DMS 273 treated with DMSO at 0.1 percent for 48 hours (cell line): ENCODE measurements at places on chromosomes 4 and X.
A peak's percentile ranks its signal among the peaks of the same experiment; 100 is the strongest.

DNA sequence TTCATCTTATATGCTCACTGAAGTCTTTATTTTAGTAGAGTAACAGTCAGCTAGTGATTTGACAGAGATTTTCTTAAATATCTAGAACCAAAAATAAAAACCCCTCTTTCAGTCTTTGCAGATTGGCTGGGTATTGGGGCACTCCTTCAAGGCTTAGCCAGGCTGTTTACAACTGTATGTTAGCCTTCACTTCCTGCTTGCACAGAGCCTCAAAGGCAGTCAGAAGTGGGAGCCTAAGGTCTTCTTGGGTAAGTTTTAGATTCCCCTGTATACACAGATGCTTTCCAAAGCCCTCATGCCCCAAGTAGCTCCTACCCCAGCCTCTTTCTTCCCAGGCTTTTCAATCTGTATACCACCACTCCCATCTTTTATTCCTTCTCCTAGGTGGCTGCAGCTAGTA is 136.1 kb upstream of the STIM2 start:
- DNase-seq, result no peak

- no peak for DNase-seq
Observed at GRCh38 chr4:121198251-121198650, 34.1 kb upstream of the TNIP3 start.

DNA sequence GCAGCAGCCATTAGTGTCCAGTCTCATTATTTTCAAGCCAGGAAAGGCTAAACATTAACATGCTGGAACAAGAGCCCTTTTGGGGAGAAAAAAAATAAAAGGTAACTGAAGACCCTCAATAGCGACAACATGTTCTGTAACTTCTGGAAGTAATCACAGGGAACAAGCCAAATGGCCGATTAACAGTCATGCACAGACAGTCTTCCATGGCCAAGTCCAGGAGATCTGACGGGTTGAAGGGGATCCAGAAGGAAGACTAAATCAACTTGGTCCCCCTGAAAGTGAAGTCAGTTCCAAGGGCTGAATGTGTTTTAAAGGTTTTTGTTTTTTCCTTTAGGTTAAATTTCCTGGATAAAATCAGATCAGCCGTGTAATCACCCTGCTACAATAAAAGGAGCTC is 52.5 kb downstream of the LNX1 start:
- no peak for DNase-seq

DNA sequence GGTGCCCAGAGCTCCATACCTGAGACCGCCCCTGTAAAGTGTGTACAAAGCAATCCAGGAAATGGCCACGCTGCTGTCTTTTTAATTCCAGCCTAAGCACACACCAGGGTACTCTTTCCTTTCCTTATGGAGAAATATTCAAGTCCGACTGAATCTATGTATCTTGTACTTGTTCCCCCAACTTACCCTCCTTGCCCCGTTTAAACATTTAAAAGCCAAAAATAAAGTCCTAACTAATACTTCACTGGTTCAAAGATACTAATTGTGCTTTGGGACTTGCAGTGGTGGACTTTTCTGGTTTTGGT is 731 bp upstream of the AMMECR1 start:
- DNase-seq, result no peak

DNA sequence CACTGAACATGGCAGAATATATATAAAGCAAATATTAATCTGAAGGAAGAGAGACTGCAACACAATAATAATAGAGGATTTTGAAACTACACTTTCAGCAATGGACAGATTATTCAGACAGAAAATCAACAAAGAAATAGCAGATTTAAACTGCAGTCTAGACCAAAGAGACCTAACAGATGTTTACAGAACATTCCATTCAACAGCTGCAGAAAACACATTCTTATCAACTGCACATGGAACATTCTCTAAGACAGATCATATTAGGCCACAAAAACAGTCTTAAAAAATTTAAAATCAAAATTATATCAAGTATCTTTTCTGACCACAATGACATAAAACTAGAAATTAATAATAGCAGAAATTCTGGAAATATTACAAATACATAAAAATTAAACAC is 27.1 kb downstream of the CENPE start:
- no peak for DNase-seq

DNA sequence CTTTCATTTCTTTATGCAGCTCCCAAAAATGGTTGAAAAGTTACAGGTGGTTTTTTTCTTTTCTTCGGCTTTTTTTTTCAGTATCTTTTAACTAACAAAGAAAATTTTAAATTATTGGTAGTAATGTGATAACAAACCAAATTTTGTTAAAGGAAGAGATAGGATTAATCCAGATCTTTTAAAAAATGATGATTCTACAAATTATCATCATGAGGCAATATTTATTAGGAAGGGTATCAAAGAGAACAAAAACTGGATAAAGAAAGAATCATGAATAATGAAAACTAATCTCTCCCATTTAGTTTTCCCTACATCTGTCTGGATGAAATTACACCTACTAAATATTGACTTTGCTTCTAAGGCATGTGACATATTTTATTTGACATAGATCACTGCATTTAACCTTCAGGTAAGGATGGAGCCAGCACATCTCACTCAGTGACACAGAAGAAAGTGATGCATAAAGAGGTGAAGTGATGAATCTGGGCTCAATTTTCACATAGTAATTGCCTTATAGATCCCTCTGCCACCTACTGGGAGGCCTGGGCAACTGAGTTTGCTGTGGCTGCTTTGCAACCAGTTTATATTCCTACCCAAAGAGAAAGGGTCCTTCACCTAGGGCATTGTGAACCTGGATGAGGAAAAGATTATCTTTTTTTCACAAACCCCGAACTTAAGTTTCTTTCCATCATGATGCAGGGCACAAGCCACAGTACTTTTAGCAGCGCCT is 155.6 kb downstream of the HNRNPD start:
- DNase-seq, result no peak

GRCh38 chrX:57900975-57901374 is 9.3 kb downstream of the ZXDA start:
- DNase-seq, result no peak

DNA sequence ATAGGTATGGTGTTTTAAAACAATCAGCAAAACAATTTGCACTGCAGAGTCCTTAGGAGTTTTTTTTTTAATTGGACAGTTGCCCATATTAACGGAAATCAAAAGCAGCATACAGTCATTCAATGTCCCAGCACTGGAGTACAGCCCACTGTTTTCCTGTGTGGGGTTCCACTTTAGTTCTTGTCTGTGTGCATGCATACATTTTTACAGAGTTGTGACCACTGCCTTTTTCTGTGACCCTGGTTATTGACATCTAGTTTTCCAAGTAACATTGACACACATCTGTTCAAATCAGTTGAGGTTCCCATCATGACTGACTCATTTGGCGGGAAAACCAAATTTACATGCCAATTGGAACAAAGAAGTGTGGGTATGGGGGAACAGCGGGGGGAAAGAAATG is 83.3 kb downstream of the HPRT1 start:
- no peak for DNase-seq

- DNase-seq, result no peak
Observed at GRCh38 chr4:81257021-81257420, 42.0 kb upstream of the PRKG2 start.

DNA sequence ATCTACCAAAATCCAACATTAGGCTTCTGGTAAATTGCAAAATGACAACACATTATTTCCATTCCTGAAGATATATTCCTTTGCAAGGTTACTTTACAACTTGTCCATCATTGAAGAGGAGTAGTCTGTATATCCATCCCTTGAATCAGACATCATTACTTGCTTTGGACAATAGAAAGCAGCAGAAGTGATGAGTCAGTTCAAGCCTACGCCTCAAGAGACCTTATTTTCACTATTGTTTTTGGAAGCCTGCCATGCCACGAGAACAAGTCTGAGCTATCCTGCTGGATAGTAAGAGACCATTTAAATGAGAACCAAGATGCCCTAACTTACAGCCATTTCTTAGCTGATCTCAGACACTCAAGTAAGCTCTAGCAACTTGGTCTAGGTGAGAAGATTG is 246.0 kb upstream of the HHIP start:
- no peak for DNase-seq

DNA sequence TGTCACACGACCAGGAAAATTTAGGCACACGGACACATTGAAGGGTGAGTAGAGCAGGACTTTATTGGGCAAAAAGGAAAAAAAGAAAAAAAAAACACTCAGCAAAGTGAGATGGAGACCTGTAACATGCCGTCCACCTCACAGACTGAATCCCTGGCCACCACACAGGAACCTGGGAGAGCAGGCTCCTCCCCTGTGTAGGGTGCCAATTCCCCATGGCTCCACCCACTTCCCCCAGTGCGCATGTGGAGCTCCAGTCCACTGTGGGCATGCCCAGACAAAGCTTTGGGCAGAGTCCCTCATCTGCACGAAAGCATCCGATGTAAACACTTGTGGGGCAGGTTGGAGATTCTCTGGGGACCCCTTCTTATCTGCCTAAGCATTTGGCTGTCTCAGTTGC is 23.6 kb upstream of the CBR4 start:
- DNase-seq, result peak; percentile 8

DNA sequence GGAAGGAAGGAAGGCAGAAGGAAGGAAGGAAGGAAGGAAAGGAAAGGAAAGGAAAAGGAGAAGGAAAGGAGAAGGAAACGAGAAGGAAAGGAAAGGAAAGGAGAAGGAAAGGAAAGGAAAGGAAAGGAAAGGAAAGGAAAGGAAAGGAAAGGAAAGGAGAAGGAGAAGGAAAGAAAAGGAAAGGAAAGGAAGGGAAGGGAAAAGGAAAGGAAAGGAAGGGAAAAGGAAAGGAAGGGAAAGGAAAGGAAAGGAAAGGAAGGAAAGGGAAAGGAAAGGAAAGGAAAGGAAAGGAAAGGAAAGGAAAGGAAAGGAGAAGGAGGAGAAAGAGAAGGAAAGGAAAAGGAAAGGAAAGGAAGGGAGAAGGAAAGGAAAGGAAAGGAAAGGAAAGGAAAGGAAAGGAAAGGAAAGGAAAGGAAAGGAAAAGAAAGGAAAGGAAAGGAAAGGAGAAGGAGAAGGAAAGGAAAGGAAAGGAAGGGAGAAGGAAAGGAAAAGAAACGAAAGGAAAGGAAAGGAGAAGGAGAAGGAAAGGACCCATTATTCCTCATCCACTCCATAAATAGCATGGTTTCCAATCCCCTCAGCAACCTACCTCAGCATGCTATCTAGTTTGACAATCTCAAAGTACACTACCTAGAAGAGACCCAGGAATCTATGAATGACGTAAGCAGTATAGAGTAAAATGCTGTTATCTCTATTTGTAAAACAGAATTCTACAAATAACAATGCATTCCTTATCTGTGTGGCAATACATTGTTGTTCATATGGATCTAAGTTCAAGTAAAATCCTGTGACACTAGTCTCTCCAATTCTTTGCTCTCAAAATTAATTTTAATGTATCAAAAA is 209.7 kb downstream of the LRBA start:
- no peak for DNase-seq

- DNase-seq, result no peak
Observed at GRCh38 chr4:19514276-19515070, 737.2 kb upstream of the SLIT2 start.

GRCh38 chr4:17385403-17385802 is 126.5 kb downstream of the QDPR start:
- DNase-seq, result no peak

- no peak for DNase-seq
Observed at GRCh38 chr4:8727546-8728510, 135.3 kb downstream of the CPZ start.

DNA sequence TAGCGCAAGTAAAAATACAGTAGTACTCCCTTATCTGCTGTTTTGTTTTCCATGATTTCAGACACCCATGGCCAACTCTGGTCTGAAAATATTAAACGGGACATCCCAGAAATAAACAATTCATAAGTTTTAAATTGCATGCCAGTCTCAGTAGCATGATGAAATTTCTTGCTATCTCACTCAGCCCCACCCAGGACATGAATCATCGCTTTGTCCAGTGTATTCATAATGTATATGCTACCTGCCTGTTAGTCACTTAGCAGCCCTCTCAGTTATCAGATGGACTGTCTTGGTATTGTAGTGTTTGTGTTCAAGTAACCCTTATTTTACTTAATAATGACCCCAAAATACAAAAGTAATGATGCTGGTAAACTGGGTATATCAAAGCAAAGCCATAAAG is 158.2 kb upstream of the DDIT4L start:
- no peak for DNase-seq

DNA sequence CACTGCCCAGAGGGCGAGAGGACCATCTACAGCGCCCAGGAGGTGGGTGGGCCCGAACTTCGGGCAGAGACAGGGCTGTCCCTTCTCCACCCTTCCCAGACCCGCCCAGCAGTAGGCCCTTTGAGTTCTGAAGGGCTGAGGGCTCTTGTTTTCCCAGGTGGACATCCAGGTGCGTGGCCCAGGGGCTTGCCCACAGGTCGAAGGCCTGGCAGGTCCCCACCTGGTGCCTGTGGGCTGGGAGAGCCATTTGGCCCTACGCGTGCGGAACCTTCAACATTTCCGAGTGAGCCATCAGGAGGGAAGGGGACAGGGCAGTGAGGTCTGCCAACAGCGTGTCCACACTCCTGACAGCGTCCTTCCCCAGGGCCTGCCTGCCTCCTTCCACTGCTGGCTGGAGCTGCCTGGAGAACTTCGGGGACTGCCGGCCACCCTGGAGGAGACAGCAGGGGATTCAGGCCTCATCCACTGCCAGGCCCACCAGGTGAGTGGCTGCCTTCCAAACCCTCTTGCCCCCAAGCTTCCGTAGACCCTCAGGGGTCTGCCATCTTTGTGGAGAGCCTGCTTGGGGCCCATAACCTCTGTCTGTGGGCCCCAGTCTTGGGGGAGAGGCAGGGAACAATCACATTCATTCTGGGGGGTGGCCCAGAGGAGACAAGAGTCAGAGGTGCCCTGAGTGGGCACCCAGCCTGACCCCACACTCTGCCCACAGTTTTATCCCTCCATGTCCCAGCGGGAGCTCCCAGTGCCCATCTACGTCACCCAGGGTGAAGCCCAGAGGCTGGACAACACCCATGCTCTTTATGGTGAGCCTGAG is 6.8 kb downstream of the PLXNB3 start:
- DNase-seq, result no peak

DNA sequence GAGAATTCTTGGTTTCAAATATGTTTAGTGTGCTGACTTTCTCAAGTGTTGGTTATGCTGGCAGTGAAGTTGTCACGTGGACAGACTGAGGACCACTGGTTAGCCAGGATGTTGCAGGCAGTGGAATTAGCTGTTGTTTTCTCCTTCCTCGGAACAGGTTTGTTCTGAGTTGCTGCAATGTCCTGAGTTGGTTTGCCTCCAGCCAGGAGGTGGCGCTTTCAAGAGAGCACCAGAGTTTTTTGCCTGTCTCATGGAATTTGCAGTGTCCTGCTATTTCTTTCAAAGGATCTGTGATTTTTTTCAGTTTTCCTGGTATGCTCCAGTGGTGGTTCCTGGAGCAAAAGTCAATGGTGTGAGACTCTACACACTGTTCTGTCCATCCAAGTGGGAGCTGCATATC is 158.1 kb upstream of the CXorf66 start:
- no peak for DNase-seq

DNA sequence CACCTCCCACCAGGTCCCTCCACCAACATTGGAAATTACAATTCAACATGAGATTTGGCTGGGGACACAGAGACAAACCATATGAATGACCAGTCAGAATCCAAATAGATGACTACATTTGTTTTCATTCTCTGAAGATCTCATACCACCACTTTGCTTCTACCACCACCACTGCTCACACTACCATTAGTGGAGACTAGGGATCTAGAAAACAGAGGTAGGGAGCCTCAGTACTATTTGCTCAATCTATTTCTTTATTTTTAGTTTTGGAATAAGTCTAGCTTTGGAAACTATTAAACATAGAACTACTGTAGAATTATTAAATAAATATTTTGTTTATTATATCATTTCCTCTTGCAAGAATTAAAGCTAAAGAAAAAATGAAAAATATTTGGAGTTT is 727.9 kb downstream of the CCSER1 start:
- no peak for DNase-seq

- DNase-seq, result no peak
Observed at GRCh38 chr4:48191758-48192157, 57.7 kb upstream of the TXK start.

- DNase-seq, result no peak
Observed at GRCh38 chrX:139186991-139187390, 343.5 kb upstream of the F9 start.
